ENCODE measurements at places on chromosomes 3 and 15.
A peak's percentile ranks its signal among the peaks of the same experiment; 100 is the strongest.

GRCh38 chr3:3015185-3016089 lies 94.7 kb downstream of the IL5RA start:
- DNase-seq: no peak

DNA sequence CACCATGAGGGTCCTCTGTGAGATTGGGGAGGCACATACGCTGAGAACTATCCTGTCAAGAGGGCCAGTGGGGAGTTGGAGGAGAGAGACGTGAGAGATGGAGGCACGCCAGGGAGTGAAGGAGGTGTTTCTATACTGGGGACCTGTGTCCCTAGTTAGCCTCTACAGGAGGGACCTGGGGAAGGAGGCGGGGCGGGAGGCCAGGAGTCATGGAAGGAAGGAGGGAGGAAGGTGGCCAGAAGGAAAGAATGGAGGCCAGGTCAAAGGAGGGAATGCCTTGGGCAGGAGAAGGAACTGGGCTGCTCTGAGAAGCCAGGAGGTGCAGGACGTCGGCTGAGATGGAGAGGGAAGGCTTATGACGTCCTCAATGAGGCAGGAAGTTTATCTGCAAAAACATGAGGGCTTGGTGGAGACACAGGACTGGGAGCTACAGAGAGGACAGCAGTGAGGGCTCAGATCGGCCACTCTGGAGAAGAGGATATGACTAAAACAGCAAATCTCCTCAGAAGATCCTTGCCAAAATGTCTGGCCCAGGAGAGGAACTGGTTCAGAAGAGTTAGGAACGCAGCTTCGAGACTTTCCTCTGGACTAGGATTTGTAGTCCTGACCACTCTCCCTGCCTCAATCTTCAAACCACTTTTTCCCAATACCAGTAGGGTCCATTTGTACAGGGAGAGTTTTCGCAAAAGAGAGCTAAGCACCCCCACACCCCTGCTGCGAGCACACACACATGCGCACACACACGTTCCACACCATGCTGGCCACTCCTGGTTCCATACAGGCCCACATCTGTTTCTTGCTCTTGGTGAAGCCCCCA lies 59.9 kb downstream of the ADCY5 start:
- DNase-seq: no peak

DNA sequence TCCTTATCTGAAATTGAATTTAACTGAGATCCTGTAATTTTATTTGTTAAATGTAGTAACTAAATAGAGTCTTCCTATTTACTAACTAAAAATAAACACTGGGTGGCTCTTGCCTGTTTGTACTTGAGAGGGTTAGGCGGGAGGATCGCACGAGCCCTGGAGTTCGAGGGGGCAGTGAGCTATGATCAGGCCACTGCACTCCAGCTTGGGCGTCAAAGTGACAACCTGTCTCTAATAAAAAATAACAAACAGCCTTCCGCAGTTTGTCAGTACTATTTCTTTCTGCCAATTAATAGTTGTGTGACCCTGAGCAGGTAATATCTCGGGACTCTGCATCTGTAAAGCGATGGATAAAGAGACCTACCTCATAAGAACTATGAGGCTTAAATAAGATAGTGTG lies 768 bp upstream of the PDE12 start:
- DNase-seq: no peak

- DNase-seq: no peak
These were observed 158.3 kb downstream of the SLCO3A1 start for GRCh38 chr15:92011611-92012367.

DNA sequence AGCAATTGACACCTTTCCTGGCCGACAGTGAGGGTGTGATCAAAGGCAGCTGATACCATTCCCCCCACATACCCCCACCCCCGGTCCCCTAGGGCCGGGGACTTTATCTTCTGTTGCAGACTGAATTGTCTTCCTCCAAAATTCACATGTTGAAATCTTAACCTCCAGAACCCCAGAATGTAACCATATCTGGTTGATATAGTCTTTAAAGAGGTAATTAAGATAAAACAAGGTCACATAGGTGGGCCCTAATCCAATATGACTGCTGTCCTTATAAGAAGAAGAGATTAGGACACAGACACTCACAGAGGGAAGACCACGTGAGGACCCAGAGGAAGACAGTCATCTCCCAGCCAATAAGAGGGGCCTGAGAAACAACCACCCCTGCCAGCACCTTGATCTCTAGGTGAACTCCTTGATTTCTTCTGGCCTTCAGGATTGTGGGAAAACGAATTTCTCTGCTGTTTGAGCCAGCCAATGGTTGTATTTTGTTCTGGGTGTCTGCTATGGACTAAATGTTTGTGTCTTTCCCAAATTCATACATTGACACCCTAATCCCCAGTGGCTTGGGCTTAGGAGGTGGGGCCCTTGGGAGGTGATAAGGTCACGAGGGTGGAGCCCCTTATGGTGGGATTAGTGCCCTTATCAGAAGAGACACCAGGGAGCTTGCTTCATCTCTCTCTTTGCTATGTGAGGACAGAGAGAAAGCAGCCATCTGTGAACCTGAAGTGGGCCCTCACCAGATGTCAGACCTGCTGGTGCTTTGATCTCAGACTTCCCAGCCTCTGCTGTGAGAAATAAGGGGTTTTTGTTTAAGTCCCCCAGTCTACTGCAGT lies 144.0 kb downstream of the CHSY1 start:
- DNase-seq: no peak

DNA sequence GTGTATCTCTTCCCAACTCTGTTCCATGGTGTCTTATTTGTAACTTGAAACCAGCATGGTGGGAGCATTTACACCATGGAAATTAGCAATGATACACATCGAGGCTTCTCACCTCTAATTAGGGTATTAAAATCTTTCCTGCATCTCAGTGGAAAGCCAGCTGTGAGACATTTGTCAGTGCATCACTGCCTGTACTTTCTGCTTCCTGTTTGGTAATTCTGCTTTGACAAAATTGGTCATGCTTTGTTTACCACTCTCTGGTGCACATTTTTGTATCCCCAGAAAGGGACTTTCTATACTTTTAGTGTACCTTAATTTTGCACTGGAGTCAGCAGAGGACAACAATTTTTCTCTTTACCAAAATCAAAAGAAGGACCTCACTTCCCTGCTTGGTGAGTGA lies 402.1 kb downstream of the PDCD6IP start:
- no peak for DNase-seq

DNA sequence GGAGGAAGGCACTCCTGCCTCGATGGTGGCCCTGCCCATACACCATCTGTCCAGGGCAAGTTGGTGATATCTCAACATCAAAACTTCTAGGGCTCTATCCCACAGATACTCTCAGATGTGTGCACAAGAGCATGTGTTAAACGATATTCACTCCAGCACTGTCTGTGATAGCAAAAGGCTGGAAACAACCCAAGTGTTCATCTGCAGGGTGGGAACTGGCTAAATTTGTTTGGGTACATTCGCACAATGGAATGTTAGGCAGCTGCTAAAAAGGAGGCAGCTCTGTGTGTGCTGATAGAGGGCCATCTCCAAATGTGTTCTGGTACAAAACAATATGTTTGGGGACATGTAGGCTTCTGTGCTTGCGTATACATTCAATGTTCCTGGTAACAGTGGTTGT lies 19.8 kb downstream of the IGDCC4 start:
- no peak for DNase-seq

GRCh38 chr15:38238311-38238710 lies 14.3 kb upstream of the SPRED1 start:
- DNase-seq: no peak

DNA sequence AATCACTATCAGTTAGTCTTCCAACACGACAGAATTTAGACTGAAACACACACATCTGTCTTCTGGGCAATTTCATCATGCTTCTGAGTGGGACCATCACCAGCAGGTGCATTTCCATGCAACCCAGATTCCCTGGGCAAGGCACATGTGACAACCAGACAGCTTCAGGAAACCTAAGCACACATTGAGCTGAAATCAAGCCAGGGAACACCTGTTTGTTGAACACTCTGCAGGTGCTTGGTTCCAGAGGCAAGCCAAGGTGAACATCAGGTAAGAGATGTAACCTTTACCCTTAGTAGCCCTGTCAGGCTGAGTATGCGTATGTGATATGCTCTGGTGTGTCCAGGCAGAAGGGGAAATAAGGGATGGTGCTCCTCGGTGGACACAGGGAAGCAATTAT lies 3.3 kb upstream of the PSMD2 start:
- no peak for DNase-seq

GRCh38 chr3:194952841-194953241 lies 267.2 kb downstream of the FAM43A start:
- DNase-seq: peak; percentile 48

DNA sequence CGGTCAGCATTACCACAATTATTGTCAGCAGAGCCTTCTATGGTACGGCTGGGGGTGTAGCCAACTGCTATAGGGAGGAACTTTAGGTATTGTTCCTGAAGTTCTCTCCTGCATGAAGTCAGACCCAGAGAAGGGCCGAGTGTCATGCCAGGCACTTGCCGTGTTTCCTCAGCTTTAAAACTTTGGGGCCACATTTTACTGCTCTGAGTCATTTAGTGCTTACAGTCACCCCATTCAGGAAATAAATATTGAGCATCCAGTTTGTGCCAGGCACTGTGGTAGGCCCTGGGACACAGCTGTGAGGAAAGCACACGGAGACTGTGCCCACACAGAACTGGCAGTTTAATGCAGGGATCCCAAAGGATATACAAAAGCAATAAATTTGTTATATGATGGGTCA lies 54.5 kb upstream of the APEH start:
- no peak for DNase-seq

DNA sequence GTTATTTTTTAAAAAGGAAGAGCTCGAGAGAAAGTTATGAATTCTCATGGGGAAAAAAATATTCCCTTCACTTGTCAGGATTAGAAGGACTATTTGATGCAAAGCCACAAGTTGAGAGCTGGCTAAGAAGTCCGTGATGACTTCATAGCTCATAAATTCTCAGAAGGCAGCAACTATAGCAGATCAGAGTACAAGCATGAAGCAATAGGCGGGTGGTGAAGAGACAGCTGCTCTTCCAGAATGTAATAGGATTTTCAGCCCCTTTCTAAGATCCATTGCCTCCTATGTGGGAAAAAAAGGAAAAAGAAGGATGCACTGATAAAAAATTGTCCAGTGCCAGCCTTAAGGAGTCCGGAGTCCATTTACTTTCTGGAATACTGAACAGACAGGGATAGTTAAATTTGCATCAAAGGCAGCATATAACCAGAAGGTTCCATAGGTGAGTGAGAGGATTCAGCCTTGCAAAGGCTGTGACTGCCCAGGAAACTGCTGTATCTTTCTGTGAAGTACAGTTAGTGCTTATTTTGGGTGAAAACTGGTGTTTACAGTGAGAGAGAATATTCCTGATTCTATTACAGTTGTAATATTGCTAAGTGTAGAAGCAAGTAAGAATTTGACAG lies 929.5 kb upstream of the ALCAM start:
- no peak for DNase-seq

DNA sequence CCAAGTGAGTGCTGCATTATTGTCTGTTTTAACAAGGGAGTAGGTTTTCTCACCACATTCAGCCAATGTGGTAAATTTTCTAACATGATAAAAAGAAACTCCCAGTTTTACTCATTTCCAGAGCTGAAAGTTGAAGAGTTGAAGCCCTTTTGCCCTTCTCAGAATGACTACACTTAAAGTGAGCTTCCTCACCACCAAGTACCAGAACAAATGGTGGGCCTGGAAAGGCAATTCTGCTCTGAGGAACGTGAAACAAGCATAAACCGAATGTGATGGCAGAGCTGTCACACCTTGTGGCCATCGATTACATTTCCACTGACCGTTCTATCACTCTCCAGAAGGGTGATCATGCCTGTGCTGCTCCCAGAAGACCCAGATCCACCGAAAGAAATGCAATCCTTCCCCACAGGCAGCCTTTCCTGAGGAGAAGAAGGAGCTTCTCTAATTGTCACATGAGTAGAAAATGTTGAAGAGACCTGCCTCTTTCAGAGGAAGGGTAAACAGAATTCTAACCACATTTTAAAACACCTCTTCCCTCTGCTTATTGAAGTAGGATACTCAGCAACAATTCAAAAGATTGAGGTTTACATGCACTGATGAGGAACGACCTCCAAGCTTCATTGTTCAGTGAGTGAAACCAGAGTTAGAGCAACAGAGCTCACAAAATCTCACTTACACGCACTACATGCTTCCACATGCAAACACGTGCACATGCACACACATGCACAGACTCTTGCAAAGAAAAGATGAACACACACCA lies 21.4 kb upstream of the CCR9 start:
- DNase-seq: no peak

DNA sequence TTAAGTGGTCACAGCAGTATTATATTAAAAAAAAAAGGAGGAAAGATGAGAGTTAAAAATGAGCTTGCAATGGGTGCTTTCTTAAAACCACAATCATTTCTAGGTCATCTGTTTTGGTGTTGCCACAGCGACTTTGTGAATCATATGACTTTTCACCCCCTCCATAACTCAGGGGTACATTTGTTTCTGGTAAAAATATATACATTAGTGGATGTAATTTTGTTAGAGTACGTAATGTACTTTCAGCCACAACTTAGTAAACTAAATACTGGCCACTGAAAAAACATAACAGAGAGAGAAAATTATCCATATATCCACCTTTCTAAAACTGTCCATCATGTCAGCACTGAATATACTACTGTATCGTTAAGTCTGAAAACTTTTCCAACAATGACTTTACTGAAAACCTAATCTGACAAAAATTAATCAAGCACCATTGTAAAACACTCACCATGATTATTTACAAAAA lies 3.4 kb downstream of the ANKRD28 start:
- no peak for DNase-seq

DNA sequence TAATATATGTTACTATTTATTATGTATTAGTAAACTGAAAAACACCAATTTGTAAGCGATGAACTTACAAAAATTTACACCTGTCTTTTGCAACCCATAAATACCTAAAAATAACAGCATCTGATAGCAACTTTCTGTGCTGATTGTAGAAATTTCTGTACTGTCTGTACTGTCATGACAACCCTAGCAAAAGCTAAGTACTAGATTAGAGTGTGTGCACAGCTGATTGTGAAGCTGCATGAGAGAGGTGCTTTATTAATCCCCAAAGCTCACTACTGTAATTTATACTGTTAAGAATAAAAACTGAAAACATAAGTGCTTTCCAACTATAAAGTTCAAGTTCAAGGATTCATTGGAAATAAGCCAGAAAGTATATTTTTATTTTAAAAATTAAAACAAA lies 815 bp downstream of the BCL2A1 start:
- no peak for DNase-seq

GRCh38 chr3:45944830-45945620 lies 1.8 kb downstream of the CXCR6 start:
- no peak for DNase-seq

GRCh38 chr15:66642514-66642913 lies 59.5 kb upstream of the SMAD6 start:
- DNase-seq: no peak

GRCh38 chr15:75455424-75455981 lies 4.0 kb upstream of the SIN3A start:
- peak; percentile 82 for DNase-seq

DNA sequence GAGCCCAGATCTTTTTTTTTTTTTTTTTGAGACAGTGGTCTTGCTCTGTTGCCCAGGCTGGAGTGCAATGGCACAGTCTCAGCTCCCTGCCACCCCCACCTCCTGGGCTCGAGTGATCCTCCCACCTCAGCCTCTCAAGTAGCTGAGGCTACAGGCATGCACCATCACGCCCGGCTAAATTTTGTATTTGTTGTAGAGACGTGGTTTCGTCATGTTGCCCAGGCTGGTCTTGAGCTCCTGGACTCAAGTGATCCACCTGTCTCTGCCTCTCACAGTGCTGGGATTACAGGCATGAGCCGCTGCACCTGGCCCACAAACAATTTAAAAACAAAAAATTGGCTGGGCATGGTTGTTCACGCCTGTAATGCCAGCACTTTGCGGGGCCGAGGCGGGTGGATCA lies 22.6 kb upstream of the SLC6A6 start:
- no peak for DNase-seq

Data from endothelial cell (in vitro differentiated cells).